ENCODE measurements at places on chromosomes 5 and 9. TPM values are rescaled to one million over a fixed set of nuclear protein-coding genes. Genes with fewer than 3 reads are reported as not detected.
A peak's percentile ranks its signal among the peaks of the same experiment; 100 is the strongest.

The BNC2 gene
- 8.9 TPM for polyA plus RNA-seq

The LMX1B gene
- polyA plus RNA-seq: 19.3 TPM

The KIAA0825 gene
- 4.3 TPM for polyA plus RNA-seq

The OLFM1 gene
- polyA plus RNA-seq: 3.7 TPM

The IFNA2 gene
- not detected for polyA plus RNA-seq

The BHMT2 gene
- 58.5 TPM for polyA plus RNA-seq

The CCNI2 gene
- polyA plus RNA-seq: 4.1 TPM

The PCDHB9 gene
- polyA plus RNA-seq: 4.2 TPM

The ADRB2 gene
- 0.09 TPM for polyA plus RNA-seq

The PCDH12 gene
- polyA plus RNA-seq: 16.8 TPM

The LEAP2 gene
- 2.3 TPM for polyA plus RNA-seq

DNA sequence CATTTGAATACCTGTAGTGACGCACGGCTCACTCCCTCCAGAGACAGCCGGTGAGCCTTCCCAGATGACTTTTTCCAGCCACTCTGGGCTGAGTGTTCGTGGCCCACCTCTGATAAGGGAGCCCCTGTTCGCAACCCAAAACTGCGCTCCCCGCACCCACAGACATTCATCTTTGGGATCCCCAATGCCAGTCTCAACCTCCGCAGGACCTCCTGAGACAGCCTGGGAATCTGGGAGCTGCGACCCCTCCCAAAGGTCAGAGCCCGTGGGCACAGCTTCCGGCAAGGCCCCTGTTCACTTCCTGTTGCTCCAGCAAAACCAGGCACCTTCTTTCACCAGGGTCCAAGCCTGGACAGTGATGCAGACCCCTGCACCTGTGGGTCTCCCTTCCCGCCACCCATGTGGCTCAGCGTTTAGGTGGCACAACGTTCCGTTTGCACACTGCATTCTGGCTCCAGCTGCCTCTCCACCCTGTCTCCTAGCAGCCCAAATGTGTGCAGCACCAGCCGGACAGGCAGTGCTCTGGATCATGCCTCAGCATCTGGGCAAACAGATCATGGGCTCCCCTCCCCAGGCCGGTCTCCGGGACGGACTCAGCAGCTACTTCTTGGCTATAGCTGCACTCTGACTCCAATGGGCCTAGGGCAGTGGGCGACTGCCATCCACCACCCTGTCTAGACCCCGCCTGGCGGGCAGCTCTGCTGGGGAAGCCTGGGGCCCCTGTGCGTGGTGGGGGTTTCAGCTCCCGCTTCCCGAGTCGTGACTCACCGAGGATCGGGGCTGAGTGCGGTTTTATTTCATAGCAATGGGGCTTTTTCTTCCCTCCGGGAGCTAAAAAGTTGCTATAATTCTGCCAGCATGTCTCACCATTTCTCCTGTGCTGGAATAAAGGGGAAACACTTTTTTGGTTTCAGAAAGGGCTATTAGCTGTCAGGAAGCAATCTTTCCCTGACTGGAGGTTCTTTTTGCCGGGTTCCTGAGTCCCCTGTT is 156.0 kb downstream of the OLFM1 start:
- no peak for DNase-seq

- no peak for DNase-seq
These were observed 269.1 kb downstream of the KIF4B start for GRCh38 chr5:155282503-155283107.

- DNase-seq: no peak
These were observed 123.9 kb upstream of the HAPLN1 start for GRCh38 chr5:83844449-83845068.

DNA sequence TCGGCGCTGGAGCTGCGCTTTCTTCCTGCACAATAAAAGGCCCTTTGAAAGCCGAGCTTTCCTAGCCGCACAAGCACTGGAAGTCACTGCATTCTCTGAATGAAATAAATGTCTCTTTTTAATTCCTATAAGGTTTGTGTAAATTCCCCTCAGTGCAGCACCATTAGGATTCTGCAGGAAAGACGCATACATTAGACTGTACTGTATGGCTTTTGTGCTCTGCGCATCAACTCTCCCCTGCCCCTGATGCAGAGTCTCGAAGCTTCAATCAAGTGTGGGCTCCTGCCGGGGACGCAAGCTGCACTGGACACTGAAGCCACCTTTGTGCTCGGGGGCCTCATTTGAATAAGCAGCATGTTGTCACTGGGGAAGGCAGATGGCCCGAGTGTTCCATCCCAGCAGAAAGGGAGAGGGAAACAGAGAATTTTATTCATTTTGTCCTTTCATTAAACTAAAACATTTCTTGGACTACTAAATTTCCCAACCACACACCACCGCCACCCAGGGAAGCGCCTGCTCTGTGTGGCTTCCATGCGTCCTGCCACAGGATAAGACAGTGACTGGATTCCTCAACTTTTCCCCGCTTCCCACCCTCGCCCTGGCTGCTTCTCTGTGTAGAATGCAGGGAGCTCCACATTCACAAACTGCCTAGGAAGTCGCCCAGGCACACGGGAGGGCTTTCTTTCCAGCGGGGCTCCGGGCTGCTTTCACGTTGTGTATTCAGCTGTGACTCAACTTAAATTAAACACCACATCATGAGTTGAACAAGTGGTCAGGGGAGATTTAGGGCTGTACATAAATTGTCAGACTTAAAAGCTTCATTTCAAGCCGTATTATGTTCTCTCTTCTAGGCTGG is 635.4 kb downstream of the IRX1 start:
- peak; percentile 48 for DNase-seq

DNA sequence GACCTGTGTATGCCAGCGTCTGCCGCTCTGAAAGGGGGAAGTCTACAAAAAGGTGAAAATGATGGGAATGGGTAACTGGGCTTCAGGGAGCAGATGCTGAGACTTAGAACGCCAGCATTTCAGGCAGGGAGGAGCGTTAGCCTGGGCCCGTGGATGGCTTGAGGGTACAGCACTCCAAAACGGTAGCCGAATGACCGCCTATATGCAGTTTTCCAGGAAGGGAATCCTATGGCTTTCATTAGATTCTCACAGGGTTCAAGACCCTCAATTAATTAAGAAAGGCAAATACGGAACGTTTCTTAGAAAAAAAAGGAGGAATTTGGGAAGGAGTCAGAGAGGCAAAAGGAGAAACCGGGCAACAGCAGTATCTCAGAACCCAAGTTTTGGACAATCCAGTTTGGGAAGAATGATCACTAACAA is 639 bp downstream of the AMACR start:
- no peak for DNase-seq

DNA sequence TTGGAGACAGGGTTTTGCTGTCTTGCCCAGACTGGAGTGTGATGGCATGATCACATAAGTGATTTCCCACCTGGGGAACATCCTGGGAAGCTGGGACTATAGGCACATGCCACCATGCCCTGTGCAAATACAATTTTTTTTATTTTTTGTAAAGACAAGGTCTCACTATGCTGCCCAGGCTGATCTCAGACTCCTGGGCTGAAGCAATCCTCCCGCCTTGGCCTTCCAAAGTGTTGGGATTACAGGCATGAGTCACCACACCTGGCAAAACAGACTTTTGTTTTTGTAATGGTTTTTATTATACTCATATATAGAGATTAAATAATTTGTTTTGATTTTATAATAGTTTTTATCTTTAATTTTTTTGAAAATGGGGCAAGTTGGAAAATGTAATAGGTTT is 14.7 kb downstream of the DNAJC25 start:
- no peak for DNase-seq

DNA sequence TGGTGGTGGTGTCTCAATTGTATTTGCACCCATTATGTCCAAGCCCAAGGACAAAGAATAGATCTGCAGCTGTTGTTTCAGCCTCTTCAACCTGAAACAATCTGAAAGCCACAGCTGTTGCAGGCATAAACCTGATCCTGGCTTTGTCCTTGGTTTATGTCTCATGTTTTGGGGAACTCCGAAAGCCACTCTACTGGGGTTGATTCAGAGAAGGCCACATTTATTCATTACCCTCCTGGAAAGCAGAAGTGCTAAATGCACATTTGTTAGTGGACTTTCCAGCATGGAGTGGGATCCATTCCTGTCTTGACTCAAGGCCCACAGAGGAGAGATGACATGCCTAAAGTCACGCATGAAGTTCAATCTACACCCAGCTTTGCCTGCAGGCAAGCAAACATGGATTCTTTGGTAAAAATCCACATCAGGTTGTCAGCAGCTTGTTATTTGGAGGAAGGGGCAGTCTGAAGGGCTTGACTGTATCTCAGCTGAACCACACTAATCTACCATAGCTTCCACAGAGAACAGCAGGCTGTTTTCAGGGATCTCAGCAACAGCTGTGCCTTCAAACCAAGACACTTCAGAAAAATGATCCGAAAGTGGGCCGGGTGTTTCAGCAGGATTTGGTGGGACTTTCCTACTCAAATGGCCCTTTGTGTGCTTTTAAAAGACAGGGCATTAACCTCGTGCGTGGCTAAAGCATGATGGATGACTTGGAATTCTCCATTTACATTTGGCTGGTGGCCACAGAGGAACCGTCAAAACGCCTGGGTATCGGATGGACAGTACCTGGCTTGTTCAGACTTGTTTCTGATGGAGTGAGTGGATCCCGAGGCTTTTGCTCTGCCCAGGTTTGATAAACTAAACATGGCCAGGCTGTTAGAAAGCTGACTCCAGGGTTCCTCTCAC is 36.2 kb upstream of the ADAM19 start:
- no peak for DNase-seq

DNA sequence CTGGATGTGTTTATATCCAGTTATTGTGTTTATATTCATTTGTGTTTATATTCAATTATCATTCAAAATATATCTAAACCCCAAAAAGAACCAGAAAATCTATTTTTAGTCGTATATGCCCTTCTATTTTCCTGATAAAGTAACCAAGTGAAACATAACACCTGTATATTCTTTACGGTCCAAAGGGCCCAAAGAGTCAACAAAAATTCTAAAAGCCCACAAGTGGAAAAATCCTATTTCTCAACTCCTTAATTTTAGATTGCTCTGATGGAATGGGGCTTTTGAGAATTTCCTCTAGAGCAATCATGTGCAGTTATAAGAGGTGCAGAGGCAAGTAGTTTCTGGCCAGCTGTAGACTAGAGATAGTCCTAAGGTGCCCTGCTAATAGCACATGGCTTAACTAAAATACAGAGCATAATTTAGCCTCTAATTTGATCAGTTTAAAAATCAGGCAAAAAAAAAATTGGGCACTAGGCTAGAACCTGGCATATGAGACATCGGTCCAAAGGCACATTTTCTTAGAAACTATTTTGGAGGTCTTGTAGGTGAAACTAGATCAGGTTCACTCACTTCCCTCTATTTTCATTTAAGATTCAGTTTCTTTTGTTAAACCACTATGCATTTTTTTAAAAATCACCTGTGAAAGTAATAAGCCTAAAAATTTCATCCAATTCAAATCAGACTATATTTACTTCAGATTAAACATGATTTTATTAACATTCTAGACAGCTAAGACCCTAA is 256.0 kb downstream of the FBXL17 start:
- no peak for DNase-seq

GRCh38 chr5:31890046-31890445 is 251.1 kb downstream of the PDZD2 start:
- peak; percentile 35 for DNase-seq

- DNase-seq: no peak
These were observed 63.8 kb downstream of the TMEM252 start for GRCh38 chr9:68476847-68477246.

DNA sequence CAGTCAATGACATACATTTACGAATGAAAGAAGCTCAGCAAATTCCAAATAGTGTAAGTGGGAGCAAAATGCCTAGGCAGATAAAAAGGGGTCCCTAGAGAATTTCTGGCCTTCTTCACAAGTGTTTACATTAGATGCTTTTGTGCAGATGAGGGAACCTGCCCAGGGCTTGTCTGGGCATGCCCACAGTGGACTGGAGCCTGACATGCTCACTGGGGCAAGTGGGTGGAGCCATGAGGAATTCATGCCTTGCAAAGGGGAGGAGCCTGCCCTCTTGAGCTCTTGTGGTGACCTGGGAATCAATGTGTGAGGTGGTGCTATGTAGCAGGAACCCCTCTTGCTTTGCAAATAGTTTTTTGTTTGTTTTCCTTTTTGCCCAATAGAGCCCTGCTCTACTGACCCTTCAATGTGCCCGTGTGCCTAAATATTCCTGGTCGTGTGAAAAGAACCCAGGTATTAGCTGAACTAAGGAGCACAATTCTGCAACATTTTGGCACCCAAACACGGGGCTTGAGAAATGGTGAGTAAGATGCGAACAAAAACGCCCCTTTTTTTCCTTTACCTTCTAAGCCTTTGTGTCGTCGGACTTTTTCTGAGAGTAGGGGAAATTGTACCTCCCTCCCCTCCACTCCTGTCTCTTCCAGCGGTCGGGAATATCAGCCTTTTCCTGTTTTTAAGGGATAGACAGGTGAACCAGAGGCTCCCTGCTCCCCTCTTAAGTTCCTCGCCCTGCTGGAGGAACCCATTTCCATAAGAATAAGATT is 433.8 kb upstream of the CDH9 start:
- no peak for DNase-seq

- DNase-seq: no peak
These were observed 213.9 kb upstream of the TBCA start for GRCh38 chr5:77990020-77990419.

GRCh38 chr5:81486711-81487110 is 92.8 kb upstream of the ACOT12 start:
- no peak for DNase-seq

DNA sequence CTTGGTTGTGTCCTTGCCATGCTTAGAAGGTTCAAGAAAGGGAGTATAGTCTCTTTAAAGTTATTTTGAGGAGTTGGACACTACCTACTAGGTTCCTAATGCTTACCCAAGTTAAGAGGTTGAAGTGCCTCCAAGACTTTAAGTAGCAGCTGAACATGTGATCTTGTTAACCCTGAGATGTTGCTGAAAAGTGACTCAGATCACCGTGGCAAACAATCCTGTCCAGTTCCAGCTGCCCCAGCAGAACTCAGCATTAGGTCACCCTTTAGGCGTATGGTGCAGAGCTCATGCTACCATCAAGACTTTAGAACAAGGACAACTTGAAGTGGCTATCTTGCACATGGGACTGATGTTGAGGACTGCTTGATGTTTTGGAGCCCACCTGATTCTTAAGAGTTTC is 22.5 kb downstream of the ZNF462 start:
- DNase-seq: no peak

DNA sequence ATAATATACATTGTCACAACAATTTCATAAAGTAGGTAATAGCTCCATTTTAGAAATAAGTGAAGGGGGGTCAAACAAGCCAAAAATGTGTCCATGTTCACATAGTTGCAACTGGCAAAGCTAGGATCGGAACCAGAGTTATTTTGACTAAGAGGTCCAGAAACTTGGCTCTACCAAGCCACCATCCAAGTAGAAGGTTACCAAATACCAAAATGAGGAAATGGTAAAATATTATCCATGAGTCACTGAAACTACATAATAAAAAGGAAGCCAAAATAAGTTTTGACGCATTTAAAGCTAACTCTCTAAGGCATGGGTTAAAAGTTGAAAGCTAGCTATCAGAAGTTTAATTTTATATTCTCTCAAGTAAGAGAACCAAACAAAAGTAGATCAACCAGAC is 886.9 kb upstream of the DMAC1 start:
- no peak for DNase-seq

- no peak for DNase-seq
These were observed 1100.1 kb upstream of the CDH10 start for GRCh38 chr5:25744908-25745307.

All from left renal cortex interstitium (tissue), 4 donors.